ENCODE measurements at places on chromosomes 3 and 15.

GRCh38 chr15:60110909-60111308 lies 106.8 kb downstream of the FOXB1 start:
- DNase-seq: no peak

- no peak for DNase-seq
Measured at GRCh38 chr3:142507241-142507640, 59.4 kb upstream of the XRN1 start.

DNA sequence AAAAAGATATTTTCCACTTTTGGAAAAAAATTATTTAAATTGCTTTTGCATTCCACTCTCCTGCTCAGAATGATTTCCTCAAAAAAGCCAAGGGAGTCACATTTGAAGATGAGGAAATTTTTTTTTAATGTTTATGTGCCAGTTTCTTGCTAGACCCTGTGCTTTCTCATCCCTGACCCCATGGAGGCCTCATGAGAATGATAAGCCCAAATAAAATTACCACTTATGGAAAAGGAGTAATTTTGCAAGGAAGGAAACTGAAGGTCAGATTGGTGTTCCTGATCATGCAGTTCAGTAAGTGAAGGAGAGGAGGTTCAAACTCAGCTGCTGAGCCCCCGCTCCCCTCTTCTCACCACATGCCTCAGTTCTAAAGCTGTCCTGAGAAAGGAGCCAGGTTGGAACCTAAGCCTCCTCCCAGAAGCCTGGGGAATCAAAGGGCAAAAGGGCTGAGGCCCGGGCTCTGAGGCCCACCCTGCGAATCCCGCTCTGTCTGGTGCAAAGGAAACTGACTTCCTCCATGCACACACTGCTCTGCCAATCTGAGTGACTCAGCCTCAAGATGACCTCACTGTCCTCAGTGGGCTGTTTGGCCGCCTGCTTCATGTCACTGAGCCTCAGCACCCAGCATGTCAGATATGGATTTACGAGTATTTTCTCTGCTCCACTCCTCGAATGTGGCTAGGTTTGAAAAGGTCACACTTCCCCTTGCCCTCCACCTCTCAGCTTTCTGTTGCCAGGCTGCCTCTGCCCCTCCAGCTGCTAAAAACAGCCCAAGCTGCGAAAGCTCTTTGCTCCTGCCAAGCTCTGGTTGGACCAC lies 56.9 kb upstream of the FLNB start:
- DNase-seq: peak; percentile 85

GRCh38 chr3:20798666-20799065 lies 612.7 kb upstream of the SGO1 start:
- DNase-seq: no peak

DNA sequence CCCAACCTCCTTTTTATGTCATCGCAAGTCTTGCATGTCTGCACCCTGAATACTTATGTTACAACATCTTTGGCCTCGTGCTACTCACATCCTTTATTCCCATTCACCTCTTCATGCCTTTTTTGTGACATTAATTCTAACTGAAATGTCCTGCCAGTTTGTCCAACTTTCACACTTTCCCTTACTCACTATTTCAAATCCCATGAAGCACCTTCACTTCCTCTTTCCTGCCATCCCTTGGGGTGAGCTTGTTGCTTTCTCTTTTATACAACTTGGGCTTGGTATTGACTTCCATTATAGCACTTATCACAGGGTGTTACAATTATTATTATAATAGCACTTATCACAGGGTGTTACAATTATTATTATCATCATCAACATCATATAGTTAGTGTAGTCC lies 496.3 kb downstream of the NLGN1 start:
- DNase-seq: no peak

GRCh38 chr15:48582452-48583247 lies 62.9 kb downstream of the FBN1 start:
- DNase-seq: no peak

- peak; percentile 10 for DNase-seq
Measured at GRCh38 chr3:124263168-124263567, 271.2 kb upstream of the ROPN1 start.

DNA sequence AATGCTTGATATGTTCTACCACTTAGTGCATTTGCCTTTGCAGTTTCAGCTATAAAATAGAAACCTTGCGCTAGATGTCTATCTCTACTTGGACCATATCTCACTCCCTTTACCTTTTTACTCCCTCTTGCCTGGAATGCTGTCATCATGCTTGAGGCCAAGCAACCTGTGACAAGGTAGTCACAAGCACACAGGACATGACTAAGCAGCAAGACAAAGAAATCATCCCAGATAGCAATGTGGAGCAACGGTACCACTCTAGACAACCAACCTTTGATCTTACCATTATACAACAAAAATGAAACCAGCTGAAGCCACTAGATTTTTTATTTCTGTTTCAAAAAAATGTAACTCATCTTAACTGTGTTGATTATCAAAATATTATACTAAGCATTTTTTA lies 50.5 kb upstream of the SPSB4 start:
- no peak for DNase-seq

DNA sequence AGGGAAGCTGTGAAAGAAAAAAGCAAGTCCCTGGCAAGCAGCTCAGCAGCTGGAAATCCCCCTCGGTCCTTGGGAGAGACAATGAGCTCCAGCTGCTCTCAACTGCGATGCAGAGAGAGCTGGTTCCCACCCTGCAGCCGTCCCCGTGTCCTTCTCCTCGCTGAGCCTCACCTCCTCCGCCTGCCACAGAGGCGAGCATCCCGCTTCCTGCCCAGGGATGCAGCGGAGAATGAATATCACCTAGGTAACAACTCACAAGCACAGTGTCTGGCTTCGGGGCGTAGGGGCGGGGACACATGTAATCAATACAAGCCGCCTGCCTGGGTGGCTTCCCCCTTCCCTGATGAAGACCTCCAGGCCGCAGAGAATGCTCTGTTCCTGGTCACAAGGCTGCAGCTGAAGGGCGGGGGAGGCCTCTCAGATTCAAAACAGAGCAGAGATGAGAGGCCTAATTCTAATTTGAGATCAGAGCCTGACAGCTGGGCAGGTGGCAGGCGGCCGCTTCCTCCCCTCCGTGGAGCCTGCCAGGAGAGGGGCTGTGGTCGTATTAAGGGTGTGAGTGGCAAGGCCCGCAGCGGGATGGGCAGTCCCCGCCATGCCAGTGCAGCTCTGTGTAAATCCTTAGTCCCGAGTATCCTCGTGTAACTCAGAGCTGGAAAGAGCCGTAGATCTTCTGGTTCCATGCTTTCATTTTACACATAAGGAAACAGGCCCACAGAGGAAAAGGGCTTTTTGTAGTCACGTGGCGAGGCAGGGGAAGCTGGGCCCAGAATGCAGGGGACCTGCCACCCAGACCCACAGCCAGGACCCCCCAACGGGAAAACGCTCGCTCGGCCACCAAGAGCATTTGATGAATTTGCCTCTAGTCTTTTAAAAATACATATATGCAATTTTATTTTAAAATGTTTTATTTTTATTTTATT lies 24.3 kb downstream of the ZDHHC19 start:
- DNase-seq: peak; percentile 52

DNA sequence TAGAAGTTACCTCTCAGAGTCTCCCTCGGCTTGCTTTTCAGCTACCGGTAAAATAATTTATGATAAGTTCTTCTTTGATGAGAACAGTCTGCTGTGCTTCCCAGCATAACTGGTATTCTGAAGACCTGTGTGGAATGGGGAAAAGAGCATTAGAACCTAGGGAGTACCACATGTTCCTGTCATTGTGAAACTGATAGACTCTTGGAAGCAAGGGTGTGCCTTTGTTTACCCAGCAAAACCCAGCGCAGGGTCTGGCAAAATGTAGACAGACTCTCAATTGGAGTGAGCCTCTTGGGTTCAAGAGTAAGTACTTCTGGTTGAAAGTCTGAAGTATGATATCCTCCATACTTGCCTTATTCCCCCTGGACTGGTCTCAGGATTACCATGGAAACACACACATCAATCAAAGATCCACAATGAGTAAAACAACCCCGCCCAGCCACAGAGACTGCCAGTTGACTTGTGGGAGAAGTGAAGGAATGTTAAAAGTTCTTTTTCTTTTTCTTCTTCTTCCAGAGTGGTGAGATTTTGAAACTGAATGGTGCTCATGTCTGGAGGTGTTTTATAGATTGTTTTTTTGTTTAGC lies 652.4 kb upstream of the NAALADL2 start:
- DNase-seq: no peak

DNA sequence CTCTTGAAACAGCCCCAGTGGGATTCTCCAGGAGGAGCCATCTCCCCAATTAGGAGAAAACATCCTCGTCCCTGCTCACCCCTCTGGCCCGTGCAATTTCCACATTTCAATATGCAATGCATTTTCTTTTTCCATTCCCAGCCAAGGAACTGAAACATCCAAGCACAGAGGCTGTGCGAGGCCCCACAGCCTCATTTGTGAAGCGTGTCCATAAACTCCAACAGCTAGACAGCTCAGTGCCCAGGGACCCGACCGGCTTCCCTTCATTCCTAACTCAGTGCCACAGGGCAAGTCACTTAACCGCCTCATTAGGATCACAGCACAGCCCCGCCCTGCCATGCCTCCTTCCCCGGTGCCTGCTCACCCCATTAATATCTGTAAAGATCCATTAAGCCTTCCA lies 204.2 kb upstream of the IGF1R start:
- no peak for DNase-seq

DNA sequence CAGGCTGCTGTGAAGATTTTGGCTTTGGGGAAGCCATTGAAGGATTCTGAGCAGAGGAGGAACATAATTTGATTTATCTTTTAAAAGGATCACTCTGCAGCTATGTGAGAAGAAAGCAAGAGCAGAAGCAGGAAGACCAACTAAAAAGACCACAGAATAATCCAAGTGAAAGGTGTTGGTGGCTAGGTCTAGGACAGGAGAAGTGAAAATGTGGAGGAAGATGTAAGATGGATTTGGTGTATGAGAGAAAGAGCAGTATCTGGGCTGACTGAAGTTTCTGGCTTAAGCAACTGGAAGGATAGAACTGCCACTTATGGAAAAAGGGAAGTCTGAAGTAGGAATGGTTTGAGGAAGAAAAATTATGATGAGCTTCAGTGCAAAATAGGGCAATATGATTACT lies 62.0 kb downstream of the SFMBT1 start:
- no peak for DNase-seq

GRCh38 chr15:63276342-63277037 lies 915 bp upstream of the APH1B start:
- peak; percentile 32 for DNase-seq

DNA sequence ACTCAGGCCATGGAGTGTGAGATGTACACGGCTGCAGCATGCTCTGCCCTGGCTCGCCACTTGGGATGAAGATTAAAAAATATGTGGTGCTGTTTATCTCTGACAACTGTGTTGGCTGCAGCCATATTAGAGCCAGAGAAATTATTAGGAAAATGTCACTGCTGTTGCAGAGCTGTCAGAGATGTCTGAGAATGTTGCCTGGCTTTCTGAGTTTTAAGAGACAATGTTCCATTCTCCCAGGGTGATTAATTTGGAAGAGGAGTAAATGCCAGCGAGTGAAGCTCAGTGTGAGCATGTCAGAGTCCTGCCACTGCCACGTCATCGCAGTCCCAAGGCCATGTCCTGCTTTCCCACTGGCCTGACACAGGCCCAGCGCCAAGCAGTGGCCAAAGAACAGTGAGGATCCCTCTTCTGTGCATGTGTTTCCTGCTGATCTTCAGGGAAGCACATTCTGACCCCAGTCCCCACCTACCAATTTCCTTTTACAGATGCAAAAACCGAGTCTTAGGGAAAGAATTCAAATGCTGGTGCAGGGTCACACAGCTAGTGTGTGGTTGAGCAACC lies 370.9 kb downstream of the GABRG3 start:
- no peak for DNase-seq

GRCh38 chr3:28916713-28917499 lies 364.0 kb upstream of the RBMS3 start:
- DNase-seq: no peak

DNA sequence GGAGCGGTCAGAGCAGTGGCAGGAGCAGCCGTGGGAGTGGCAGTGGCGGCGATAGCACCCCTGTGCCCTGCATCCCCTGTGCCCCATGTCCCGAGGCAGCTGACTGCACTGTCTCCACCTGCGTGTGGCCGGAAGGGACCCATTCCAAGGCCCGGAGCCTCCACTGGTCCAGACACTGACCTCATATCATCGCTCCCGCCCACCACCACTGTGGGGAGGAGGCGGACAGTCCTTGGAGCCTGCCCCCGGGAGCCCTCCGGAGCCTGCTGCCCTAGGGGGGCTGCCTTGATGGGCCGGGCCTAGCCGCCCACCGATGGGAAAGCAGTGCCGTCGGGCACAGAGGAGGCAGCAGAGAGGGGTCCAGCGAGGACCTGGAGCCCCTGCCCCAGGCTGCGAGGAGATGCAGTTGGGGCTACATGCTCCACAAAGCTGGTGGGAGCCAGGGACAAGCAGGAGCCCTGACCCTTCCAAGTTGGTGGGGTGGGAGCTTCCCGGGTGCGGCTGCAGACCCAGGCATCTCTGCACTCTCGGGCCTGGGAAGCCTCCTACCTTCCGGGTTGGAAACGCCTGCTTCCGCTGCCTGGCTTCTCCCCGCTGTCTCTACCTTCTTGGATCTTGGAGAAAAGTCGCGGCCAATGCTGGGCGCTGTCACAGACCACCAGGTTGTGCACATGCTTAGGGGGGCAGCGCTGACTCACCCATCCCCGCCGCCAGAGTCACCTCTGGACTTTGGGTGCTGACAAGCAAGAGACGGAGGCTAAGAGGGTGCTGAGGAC lies 283.2 kb upstream of the ROBO1 start:
- DNase-seq: no peak

- no peak for DNase-seq
Measured at GRCh38 chr3:186511245-186511644, 32.9 kb downstream of the CRYGS start.
